ENCODE measurements at places on chromosomes 3 and 15.

GRCh38 chr3:44470430-44470829, 7.0 kb downstream of the ZNF445 start:
- no peak for DNase-seq

- DNase-seq, result no peak
These were observed 226.6 kb upstream of the TLE3 start for GRCh38 chr15:70324001-70324974.

GRCh38 chr3:157113832-157114505, 46.0 kb downstream of the CCNL1 start:
- no peak for DNase-seq

DNA sequence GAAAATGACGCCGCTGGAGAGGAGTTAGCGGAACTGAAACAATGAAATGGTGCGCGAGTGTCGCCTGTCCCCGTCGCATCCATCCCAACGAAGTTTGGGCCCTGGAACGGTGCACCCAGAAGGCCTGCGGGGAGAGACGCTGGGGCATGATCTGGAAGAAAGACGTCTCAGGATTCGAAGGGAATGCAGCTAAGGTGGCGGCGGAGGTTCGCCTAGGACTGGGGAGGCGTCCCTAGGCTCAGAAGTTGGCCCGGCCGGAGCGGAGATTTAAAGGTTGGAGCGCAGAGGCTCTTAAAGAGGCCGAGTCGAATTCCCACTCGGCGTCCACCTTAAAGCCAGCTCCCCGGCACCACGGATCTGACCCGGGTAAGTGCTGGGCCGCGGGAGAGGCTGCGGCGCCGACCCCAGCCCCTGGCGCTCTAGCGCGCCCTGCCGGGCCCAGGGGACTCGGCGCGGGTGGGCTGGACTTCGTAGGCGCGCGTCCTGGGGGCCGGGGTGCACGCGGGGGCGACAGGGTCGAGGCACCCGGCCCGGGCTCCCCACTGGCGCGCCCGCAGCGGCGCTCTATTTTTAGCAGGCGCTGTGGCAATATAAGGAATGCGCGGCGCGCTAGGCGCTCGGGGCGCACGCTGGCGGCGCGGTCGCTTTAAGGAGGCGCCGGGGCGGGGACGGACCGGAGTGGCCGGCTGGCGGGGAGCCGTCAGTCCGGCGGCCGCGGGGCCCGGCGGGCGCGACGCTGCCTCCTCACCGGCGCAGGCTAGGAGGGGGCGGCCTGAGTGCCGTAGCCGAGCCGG, at the start of gene MRAS:
Gene MRAS (plus strand): TSS at position 620 of the 794 bp plus-strand sequence. CDS start 24,305 bp downstream, outside the sequence.
- peak; percentile 49 for DNase-seq

GRCh38 chr3:110069761-110070160, 732.4 kb upstream of the DPPA4 start:
- DNase-seq, result no peak

GRCh38 chr15:52179278-52180195, 11.7 kb downstream of the GNB5 start:
- peak; percentile 88 for DNase-seq

DNA sequence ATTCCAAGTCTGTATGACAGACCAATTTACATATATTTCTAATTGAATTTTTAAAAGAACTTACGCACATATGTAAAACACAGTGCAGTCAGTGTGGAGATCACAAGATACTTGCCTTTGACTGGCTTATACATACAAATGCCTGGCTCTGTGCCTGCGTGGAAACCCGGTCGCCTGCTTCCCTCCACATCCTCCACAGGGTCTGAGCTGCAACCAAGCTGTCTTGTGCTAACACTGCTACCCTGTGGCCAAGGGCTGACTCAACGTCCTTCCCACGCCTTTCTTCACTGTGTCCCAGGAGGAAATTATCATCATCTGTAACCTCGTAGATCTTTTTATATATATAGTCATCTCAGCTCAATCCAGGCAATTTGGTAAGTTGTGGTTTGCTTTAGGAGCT, 117.0 kb downstream of the WNT7A start:
- no peak for DNase-seq

GRCh38 chr3:143348486-143349327, 229.1 kb downstream of the CHST2 start:
- DNase-seq, result peak; percentile 4

DNA sequence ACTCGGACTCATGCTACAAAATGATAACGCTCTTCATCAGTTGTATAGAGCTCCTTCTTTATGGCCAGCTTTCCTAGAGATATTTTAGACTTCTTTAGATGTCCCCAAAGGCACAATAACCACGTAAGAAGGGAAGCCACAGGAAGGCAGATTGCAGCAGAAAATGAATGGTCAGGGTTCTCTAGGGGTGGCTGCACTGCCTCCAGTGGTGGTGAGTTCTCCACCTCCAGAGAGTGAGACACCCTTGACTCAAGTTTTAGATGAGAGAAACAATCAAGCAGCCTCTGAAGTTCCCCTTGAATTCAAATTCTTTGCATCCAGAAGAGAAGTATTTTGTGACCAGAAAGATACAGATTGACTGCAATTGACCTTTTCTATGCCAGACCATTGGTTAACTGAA, 191.5 kb downstream of the TP63 start:
- DNase-seq, result no peak
